ENCODE measurements at places on chromosomes 11 and 22.

- DNase-seq: no peak
These were observed 1.6 kb upstream of the B4GAT1 start for GRCh38 chr11:66349084-66349386.

- no peak for DNase-seq
These were observed 74.3 kb upstream of the ARHGAP42 start for GRCh38 chr11:100612766-100613165.

GRCh38 chr11:57421805-57422204 lies 5.1 kb downstream of the SLC43A3 start:
- no peak for DNase-seq

DNA sequence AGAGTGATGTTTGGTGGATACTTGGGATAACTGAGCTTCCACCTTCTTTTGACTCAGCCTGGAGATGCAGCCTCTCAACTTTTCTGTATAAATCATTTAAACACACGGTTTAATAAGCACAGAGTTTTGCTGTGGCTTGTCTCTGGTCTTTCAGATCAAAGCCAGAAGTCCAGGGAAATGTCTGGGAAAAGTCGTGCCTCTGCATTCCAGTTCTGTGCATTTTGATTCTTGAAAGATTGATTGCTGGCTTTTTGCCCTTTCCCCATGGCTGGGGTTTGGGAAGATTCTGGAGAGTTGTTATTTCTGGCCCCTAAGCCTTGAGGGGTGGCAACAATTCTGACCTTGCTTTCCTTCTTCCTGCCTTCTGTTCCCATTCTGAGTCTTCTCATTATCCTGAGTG lies 154.1 kb downstream of the COMMD9 start:
- DNase-seq: no peak

DNA sequence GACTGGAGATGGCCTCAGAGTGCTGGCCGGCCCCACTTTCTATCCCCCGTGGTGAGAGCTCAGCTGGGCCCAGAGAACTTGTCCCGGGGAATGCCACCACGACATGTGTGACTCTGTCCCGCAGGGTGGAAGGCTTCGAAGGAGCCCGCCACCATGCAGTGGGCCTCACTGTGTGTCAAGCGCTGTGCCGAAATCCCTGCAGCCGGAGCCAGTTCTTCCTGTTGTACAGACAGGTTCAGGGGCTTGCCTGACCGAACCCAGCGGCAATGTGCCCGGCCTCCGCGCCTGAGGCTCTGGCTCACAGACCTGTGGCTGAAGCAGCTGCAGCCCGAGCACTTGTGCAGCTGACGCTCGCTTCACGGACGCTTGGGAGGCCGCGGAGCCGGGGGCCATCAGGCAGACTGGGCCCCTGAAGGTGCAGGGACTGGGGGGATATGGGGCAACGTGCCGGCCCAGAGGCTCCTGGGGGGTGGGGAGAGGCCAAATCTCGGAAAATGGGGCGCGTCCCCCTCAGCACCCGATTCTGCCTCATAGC lies 650 bp downstream of the PPM1F start:
- no peak for DNase-seq

DNA sequence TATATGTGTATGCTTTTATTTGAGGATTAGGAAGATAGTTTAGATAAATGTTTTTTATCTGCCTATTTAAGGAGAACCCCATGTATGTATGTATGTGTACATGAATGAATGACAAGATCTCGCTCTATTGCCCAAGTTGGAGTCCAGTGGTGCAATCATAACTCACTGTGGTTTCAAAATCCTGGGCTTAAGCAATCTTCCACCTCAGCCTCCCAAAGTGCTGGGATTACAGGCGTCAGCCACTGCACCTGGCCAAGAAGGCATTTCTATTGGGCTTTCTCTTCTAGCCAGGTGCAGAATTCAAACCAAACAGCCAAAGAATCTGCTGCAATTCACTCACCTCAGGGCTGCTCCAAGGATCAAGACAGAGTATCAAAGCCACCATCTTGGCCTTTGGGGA lies 25.5 kb upstream of the DGKZ start:
- DNase-seq: no peak

GRCh38 chr22:45785458-45785857 lies 113.8 kb downstream of the ATXN10 start:
- DNase-seq: no peak

GRCh38 chr22:37520776-37521191 lies 1.6 kb upstream of the CARD10 start:
- DNase-seq: no peak

DNA sequence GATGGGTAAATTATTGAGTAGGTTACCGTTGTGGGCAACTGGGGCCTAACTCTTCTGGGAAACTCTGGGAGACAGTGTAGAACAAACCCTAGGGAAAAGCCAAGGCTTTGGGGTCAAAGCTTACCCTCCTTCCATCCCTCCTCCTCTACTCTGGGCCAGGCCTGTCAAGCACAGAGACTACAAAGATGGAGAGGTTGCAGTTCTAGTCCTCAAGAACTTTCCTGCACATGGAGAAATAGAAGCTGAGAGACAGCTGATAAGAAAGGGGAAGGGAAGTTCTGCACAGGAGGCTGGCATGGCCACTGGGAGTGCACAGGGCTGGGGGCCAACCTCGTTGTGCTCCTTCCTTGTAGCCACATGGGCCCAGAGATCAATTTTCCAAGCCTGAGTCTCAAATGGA lies 67.2 kb upstream of the ALX4 start:
- no peak for DNase-seq

- no peak for DNase-seq
These were observed at the start of gene TENM4 for GRCh38 chr11:79440571-79441460. TENM4 (minus strand) TSS chr11:79441030; CDS start chr11:79069944, 371,086 bp downstream.

DNA sequence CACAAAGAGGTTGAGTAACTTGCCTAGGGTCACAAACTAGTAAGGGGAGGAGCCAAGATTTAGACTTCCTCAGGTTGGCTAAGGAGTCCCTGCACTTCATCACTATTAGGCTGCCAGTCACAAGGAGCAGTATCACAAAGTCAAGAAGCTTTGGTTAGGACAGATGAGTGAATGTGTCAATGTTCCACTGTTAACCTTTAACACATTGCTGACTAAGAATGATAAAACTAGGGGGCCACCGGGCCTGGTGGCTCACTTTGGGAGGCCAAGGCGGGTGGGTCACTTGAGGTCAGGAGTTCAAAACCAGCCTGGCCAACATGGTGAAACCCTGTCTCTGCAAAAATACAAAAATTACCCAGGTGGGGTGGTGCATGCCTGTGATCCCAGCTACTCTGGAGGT lies 32.0 kb downstream of the TMEM123 start:
- no peak for DNase-seq

- no peak for DNase-seq
These were observed 2.2 kb downstream of the SPI1 start for GRCh38 chr11:47376107-47376524.

DNA sequence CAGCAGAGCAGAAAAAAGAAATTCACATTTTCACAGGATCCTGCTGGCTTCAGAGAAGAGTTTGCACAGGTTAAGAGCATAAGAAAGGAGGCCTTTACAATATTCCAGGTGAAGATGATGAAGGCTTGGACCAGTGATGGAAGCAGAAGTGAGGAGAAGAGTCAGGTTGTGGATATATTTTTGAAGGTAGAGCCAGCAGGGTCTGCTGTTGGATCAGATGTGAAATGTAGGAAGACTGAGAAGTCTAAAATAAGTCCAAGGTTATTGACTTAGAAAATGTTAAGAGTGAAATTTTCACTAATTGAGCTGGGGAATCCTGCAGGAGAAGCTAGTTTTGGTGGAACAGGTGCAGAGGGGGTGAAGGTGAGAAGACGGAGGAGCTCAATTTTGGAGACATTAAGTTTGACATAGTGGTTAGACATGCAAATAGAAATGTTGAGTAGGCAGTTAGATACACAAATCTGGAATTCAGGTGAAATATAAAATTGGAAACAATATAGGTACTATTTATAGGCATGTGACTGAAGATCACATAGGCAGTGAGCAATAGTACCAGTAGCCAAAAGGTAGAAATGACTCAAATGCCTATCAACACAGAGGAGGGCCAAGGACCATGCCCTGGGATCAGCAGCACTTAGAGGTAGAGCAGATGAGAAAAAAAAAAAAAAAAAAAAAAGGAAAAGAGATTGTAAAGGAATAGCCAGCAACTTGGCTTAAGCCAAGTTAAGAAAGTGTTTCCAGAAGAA lies 252.0 kb downstream of the AASDHPPT start:
- DNase-seq: no peak

GRCh38 chr11:119422809-119423508 lies at the start of gene THY1:
THY1 (minus strand) TSS chr11:119423172; CDS start chr11:119420905, 2,267 bp downstream.
- peak; percentile 64 for DNase-seq

DNA sequence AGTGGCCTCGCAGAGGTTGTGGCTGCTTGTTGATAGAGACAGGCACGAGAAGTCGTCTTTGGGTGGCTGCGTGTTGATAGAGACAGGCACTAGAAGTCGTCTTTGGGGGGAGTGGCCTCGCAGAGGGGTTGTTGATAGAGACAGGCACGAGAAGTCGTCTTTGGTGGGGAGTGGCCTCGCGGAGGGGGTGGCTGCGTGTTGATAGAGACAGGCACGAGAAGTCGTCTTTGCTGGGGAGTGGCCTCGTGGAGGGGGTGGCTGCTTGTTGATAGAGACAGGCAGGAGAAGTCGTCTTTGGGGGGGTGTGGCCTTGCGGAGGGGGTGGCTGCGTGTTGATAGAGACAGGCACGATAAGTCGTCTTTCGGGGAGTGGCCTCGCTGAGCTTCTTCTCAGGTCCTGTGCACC lies 328.8 kb downstream of the TBC1D22A start:
- DNase-seq: no peak

GRCh38 chr11:86245369-86246292 lies 1.1 kb downstream of the EED start:
- DNase-seq: peak; percentile 55

GRCh38 chr11:108975641-108976071 lies 310.8 kb downstream of the DDX10 start:
- no peak for DNase-seq

- no peak for DNase-seq
These were observed 8.8 kb downstream of the SERPIND1 start for GRCh38 chr22:20782596-20783299.

- DNase-seq: no peak
These were observed 49.2 kb downstream of the GRAMD1B start for GRCh38 chr11:123479048-123479837.

GRCh38 chr11:60953781-60954180 lies 1.8 kb upstream of the SLC15A3 start:
- DNase-seq: no peak

- no peak for DNase-seq
These were observed 60.2 kb downstream of the CDKN1C start for GRCh38 chr11:2825261-2825888.

DNA sequence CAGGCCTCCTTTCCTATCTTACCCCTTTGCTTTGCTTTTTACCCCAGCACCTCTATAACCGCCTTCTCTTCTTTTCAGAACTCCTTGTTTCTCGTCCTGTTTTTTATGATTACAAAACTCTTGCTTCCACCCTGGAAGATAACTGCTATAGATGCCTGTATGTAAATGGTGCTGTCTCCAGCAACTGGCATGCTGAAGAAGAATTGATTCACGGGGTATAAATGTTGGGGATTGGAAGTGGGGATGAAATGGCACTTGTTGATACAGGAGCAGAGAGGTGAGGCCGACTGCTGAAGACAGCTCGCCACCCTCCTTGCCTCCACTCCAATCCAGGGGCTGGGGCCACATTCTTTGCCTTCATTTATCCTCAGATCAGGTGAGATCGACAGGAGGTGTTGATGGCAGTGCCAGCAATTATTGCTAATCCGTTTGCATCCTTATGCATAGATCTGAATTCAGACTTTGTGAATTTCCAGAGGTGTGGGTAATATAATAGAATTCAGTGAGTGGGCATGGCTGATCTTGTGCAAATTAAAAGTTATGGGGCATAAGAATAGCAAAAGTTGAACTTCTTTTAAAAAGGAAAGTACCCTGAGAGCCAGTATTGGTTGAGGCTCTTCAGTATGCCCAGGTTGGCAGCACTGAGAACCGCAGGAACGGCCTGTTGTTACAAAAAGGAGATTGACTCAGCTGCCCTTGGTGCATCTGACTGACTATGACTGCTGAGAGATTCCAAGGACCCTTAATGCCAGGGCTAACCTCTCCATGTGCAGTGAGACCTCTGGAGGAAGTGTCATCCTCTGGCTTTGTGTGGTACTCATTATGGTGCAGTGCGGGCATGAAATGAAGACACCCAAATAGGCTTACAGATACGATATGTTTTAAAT lies 5.3 kb downstream of the NEAT1 start:
- no peak for DNase-seq

DNA sequence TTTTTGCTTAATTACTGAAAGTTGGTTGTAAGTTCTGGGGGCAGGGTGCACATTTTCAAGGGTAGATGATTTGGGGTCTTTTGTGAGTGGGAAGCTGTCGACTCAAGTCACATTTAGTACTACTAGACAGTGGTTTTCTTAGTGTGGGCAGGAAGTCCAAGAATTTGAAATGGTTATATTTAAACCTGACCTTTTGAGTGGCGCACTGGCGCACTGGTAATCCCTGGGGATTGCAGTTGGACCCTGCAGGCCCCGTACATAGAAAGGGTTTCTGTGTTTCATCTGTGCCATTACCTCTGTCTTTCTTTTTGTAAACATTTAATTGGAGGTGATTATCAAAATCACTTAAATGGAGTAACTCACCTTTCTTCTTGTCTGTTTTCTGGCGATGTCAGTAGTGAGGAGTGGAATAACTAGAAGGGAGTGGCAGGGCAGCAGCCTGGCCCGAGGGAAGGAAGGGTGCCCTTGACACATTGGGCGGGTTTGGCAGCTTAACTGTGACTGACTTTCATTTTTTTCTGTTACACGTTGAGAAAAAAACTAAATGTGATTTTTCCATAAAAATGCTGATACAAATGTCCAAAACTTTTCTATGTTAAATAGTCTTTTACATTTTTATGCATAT lies 101.8 kb upstream of the GAL start:
- no peak for DNase-seq

GRCh38 chr11:19817870-19818269 lies 105.2 kb downstream of the NAV2 start:
- no peak for DNase-seq

- no peak for DNase-seq
These were observed 71.0 kb upstream of the KIRREL3 start for GRCh38 chr11:127071606-127072005.

DNA sequence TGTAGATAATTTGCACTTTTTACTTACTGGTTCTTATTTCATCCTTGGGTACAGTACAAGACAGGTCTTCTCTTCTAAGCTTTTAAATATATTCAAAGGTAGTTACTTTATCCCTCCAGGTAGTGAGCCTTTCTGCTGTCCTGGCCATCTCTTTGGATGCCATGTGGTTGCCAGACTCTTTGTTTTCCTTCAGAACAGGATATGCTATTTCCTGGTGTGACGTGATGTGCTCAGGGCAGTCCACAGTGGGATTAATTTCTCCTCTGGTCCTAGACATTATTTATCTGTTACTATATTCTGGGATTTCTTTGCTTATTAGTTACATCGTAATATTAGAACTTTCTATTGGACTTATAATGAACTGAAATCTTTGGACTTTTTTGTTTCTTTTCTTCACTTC lies 63.7 kb downstream of the PPP6R3 start:
- DNase-seq: no peak

DNA sequence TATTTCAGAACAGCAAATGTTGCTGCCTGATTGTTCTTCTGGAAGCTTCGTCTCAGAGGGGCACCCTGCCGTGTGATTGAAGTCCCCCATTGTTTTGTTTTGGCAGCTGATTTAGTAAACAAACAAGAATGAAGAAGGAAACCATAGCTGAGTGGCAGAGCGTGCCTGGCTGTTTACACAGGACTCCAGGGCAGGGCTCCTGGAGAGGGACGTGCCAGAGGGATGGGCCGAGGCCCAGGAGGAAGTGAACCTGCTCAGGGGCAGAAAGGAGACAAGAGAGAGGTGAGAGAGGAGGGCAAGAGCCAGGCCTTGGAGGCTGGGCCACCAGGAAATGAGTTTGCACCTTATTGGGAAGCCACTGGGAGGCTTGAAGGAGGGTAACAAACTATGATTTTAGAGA lies 85.5 kb upstream of the B3GAT1 start:
- no peak for DNase-seq

GRCh38 chr11:81869351-81870065 lies 864.2 kb downstream of the FAM181B start:
- DNase-seq: no peak
